ENCODE measurements at places on chromosomes 13 and 19.

DNA sequence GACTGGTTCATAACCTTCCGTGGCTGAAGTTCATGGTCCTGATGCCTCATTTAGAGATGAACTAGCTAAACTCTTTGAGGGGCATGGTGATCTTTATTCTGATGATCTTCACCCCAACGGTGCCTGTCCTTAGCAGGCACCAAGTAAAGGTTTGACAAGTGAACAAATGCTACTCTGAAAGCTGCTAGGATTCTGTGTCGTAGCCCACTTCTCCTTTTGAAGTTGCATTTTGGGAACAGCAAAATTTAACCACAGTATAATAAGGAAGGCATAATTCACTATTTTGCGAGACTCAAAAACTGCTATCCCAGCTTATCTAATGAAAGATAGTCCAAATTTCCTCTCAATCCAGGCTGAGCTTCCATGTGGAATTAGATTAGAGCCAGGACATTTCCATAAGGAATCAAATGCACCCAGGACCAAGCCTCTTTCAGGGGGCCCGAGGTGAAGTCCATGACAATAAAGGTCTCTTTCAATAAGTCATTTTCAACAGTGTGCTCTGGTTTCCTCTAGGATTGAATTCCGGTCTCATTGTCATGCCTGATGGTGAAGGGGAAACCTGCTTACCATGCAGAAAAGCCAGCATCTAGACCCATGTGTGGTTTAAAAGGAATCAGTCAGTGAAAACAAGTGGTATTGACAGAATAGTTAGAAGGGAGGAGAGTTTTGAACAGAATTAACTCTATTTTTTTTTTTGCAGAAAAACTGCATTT is 23.1 kb downstream of the SIAH3 start:
- no peak for DNase-seq

GRCh38 chr13:42964761-42965161 is 27.3 kb downstream of the EPSTI1 start:
- DNase-seq: no peak

GRCh38 chr19:34041925-34042521 is 130.3 kb upstream of the LSM14A start:
- DNase-seq: peak; percentile 39

DNA sequence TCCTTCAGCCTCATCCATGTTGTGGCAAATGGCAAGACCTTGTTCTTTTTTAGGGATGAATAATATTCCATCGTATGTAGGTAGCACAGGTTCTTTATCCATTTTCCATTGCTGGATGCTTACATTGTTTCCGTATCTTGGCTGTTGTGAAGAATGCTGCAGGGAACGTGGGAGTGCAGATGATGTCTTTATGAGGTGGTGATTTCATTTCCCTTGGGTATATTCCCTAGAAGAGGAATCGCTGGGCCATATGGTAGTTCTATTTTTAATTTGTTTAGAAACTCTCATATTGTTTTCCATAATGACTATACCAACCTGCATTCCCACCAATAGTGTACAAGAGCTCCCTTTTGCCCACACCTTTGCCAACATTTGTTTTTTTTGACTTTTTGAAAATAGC is 186.3 kb upstream of the TMTC4 start:
- DNase-seq: no peak

- no peak for DNase-seq
Observed at GRCh38 chr13:96991072-96991471, 3.2 kb downstream of the OXGR1 start.

GRCh38 chr19:11208561-11209471 is 11.5 kb upstream of the KANK2 start:
- DNase-seq: no peak

- no peak for DNase-seq
Observed at GRCh38 chr19:6041991-6042481, 64.1 kb upstream of the RANBP3 start.

DNA sequence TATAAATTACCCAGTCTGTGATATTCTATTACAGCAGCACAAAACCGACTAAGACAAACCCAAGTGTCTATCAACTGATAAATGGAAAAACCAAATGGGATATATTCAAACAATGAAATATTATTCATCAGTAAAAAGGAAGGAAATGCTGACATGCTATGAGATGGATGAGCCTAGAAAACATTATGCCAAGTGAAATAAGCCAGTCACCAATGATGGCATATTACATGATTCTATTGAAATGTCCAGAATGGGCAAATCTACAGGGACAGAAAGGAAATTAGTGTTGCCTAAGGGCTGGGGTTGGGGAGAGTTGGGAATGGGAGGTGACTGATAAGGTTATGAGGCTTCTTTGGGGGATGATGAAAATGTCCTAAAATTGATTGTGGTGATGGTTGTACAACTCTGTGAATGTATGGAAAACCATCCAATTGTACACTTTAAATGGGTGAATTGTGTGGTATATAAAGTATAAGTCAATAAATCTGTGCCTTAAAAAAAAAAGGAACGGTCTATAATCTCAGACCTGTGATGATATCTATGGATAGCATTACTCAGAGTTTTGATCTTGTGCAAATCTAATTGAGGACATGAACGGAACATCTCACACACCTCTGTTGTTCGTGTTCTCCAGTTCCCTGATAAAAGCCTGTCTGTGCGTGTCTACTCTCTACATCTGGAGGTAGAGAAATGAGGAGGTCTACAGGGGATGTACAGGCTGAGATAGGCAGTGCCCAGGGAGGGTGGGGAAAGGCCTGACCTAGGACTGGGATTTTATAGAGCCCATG is 49.0 kb downstream of the TNFRSF19 start:
- no peak for DNase-seq

DNA sequence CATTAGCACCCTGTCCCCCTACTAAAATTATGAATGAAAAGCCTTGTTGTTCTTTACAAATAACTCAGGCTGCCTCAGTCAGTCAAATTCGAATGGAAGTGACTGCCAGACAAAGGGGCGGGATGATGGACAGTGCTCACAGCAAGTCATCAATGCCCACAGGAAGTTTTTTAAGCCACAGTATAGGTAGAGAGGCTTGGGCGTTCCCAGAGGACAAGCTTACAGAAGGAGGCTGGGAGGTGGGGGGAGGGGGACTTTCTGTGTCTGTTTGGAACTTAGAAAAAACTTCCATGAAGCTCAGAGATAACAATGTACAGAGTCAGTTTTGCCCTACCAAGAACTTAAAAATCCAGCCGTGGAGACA is 18.5 kb upstream of the SPRY2 start:
- no peak for DNase-seq

GRCh38 chr13:46317120-46317519 is 69.9 kb downstream of the RUBCNL start:
- DNase-seq: no peak

All from left hindlimb (tissue), 1 donor.